Activated gamma-delta T cell treated with anti-CD3 and anti-CD28 coated beads, Interleukin-2, amount 50 U/mL, for 16 hours (primary cell): ENCODE measurements at places on chromosomes 7 and 10.

DNA sequence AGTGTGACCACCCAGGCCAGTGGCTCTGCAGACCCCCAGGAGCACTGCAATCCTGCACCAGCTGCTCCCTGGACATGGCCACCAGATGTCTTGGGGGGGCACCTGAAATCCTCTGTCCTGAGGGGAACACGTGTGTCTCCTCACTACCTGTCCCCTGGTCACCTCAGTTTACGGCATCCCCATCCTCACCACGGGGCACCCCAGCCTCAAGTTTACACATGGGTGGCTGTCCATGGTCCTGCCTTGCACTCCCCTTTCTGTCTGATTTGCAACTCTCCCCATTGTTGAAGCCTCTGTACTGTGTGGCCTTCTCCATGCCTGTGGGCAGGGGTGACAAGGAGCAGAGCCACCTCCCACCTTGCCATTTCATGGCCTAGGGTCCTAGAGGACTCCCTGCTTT is 67.2 kb downstream of the RAMP3 start:
- DNase-seq, result no peak

GRCh38 chr10:4137299-4137698 is 352.3 kb upstream of the KLF6 start:
- no peak for DNase-seq

GRCh38 chr7:112930787-112931186 is 140.6 kb upstream of the TMEM168 start:
- no peak for DNase-seq

GRCh38 chr7:137342828-137343261 is 688 bp downstream of the PTN start:
- no peak for DNase-seq

DNA sequence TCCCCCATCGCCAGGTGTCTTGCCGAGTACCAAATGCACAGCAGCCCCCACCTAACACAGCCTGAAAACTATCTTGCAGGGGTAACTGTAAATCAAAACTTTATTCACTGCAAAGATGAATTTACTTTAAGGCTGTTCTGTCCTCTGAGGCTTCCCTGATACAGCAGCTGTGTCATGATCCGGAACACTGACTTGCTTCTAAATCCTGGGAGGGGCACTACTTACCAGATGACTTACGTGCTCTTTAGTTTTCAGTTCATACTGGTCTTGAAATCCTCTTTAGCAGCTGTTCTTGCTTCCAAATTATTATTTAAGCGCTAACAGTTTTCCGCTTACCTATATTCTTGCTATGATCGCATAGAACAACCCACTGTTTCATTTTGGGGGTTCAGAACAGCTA is 4.9 kb downstream of the DYNC1I1 start:
- DNase-seq, result no peak

DNA sequence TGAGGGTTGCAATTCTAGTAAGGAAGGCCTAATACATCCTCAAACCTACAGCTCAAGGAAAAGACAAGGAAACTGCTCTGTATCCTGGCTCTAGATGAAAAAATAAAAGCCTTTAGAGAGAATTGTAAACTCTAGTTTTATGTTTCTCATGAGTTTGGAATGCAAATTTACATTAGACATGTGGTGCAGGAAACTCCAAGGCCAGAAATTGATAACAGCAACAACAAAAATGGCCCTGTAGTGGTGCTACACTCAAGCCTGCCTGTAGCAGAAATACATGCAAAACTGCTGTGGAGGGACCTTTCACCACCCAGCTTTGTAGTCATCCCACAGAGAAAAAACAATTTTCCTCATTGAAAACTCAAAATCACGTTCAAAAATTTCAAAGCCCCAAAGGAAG is 546.7 kb upstream of the LRRN3 start:
- no peak for DNase-seq

DNA sequence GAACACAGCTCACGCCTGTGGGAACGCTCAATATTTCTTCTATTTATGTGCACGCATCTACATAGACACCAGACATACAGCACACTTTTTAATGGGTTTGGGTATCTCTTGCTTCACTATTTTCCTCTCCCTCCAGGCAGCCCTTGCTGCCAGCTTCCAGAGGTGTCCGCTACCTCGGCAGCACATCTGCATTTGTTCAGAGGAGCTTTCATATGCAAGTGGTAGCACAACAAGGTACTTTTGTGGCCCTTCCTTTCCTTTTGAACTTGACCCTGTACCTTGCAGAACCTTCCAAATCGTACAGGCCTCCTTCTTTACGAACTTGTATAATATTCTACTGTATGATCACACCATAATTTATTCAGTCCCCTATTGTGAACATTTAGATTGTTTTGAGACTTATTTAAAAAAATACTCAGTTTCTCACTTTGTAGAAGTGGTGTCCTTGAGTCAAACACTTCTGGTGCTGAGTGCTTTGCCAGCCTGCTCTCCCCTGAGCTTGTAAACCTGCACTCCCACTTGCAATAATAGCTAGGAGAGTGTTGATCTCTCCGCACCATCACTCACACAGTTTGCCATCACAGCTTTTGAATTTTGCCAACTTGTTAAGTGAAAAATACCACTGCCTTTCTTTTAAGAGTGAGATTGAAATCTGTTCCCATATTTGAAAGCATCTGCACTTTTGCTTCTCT is 106.0 kb upstream of the ZNF32 start:
- no peak for DNase-seq
